Lower leg skin (tissue), 4 donors: ENCODE measurements at places on chromosomes 13 and 19.

GRCh38 chr19:41821003-41821735 is 23.3 kb downstream of the LYPD4 start:
- DNase-seq, result no peak

DNA sequence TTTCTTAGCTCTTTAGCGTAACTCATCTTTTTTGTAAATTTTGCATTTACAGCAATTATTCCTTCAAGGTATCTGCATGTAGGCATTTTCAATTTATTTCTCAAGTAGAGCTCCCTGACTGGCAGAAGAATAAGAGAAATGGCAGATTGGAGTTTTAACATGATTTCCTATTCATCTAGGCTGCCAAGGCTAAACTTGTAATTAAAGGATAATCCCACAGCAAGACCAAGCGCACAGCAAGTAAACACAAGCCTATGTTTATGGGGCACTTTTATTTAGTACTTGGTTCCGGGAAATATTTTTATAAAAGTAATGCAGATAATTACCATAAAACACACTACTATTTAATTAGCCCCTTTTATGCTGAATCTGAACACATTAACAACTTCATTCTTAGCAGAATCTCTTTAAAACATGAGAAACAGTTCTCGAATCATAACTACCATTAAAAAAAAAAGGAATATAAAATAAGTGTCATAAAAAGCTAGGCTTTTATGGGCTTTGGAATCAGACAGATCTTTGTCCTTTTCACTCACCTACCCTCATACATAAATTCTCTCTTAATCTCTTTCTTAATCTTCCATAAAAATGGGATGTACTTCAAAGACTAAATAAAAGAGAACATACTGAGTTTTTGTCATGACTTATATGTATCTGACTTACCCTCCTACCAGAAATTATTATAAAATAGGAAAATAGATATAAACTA is 961.6 kb upstream of the MIR17HG start:
- DNase-seq, result no peak

- peak; percentile 95 for DNase-seq
These were observed 8.6 kb downstream of the ISOC2 start for GRCh38 chr19:55452749-55453346.

GRCh38 chr13:27128825-27129627 is 42.6 kb downstream of the USP12 start:
- no peak for DNase-seq

DNA sequence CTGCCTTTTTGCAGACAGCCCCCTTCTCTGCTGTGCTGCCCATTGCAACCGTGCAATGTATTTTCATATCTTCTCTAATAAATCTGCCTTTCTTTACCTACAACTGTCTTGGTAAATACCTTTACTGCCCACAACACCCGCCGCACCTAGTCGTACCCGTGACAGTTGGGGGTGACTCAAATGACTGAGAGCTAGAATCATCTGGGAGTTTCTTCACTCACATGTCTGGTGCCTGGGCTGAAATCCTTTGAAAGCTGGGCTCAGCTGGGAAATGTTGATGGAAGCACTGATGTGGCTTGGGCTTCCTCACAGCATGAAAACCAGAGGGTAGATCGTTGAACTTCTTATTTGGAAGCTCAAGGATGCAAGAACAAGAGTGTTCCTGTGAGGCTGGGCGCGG is 2.8 kb upstream of the PNMA8A start:
- DNase-seq, result no peak

GRCh38 chr19:38852231-38853044 is 2.7 kb upstream of the HNRNPL start:
- DNase-seq, result peak; percentile 94

- peak; percentile 81 for DNase-seq
These were observed 36.1 kb downstream of the ACTN4 start for GRCh38 chr19:38683393-38684077.

- DNase-seq, result no peak
These were observed 3.6 kb downstream of the MISP start for GRCh38 chr19:754530-754929.

- DNase-seq, result no peak
These were observed 86.9 kb upstream of the GPR183 start for GRCh38 chr13:99393791-99394735.

DNA sequence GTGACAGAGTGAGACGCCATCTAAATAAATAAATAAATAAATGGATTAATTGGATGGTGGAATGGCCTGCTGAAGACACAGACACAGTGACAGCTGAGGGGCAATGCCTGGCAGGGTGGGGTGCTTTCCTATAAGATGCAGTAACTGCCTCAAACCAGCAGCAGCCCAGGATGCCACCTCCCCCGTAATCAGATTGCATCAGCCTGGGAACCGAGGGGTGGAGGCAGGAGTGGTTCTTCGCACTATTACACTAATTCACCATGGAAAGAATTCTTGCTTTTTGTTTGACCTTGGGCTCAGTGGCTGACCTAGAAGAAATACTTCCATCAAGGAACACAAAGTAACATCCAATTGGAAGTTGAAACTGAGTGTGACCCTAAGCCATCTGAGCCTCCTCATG is 31.6 kb upstream of the USP12 start:
- no peak for DNase-seq

GRCh38 chr13:112032186-112032993 is 34.6 kb upstream of the SOX1 start:
- DNase-seq, result no peak

GRCh38 chr19:2043961-2044708 is 6.9 kb downstream of the MKNK2 start:
- peak; percentile 85 for DNase-seq

- DNase-seq, result no peak
These were observed 117.5 kb downstream of the POU4F1 start for GRCh38 chr13:78485803-78486202.
